ENCODE measurements at places on chromosomes 6 and 20. TPM values are rescaled to one million over a fixed set of nuclear protein-coding genes. Genes with fewer than 3 reads are reported as not detected.

TULP4 gene
- total RNA-seq, result 26.5 TPM

- H3K27ac ChIP-seq, result no peak overlapping the region
- peaks cover 2% of the 10 kb centered on the region for H3K36me3 ChIP-seq
- DNase-seq, result no peak
- H3K27me3 ChIP-seq, result no peaks in the 10 kb centered on the region
- no peak overlapping the region for H3K4me3 ChIP-seq
Observed at GRCh38 chr6:99432877-99433276, 7.8 kb upstream of the PNISR start.

MAK gene
- total RNA-seq, result 0.73 TPM

ZNF512B gene
- 28.3 TPM for total RNA-seq

COL9A1 gene
- not detected for total RNA-seq

GRCh38 chr6:6972456-6972855 lies 135.3 kb upstream of the RREB1 start:
- H3K36me3 ChIP-seq, result no peaks in the 10 kb centered on the region
- H3K4me3 ChIP-seq, result no peak overlapping the region
- H3K27ac ChIP-seq, result no peak overlapping the region
- no peaks in the 10 kb centered on the region for H3K4me1 ChIP-seq
- no peak for DNase-seq

RSPH4A gene
- total RNA-seq, result not detected

DNA sequence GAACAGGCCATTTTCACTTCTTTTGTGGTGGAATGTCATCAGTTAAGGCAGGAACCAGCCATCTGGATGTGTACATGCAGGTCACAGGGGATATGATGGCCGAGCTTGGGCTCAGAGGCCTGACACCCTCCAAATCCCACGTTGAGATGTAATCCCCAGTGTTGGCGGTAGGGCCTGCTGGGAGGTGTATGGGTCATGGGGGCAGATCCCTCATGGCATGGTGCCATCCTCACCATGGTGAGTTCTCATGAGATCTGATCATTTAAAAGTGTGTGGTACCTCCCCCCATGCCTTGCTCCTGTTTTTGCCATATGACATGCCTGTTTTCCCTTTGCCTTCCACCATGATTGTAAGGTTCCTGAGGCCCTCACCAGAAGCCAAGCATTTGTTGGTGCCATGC lies 26.8 kb downstream of the WDR27 start:
- H3K27ac ChIP-seq, result no peak overlapping the region
- H3K27me3 ChIP-seq, result no peaks in the 10 kb centered on the region
- no peaks in the 10 kb centered on the region for H3K4me1 ChIP-seq
- no peak for DNase-seq
- no peak overlapping the region for H3K4me3 ChIP-seq
- H3K36me3 ChIP-seq, result no peaks in the 10 kb centered on the region

CALHM4 gene
- not detected for total RNA-seq

DNA sequence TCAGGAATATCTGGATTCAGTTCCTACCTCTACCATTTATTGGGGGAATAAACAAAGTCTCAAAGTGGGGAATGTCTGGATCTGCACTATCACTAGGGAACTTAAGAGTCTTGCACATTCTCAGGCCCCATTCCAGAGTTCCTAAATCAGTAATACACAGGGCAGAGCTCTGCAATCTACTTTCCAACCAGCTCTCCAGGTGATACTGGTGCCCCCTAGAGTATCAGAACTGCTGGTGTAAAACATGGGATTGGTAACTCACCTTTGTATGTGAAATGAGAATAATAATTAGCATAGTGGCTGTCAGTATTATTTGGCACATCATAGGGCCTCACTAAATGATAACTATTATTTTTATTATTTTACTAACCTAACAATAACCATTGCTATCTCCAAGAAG lies 278.8 kb upstream of the IMPG1 start:
- H3K36me3 ChIP-seq, result no peaks in the 10 kb centered on the region
- no peak overlapping the region for H3K27ac ChIP-seq
- no peak overlapping the region for H3K4me3 ChIP-seq
- H3K27me3 ChIP-seq, result no peaks in the 10 kb centered on the region
- no peaks in the 10 kb centered on the region for H3K4me1 ChIP-seq
- DNase-seq, result no peak

GRCh38 chr6:120083186-120083585 lies 733.6 kb upstream of the MAN1A1 start:
- DNase-seq, result no peak
- no peaks in the 10 kb centered on the region for H3K27me3 ChIP-seq

OGFR gene
- 51.2 TPM for total RNA-seq

DNA sequence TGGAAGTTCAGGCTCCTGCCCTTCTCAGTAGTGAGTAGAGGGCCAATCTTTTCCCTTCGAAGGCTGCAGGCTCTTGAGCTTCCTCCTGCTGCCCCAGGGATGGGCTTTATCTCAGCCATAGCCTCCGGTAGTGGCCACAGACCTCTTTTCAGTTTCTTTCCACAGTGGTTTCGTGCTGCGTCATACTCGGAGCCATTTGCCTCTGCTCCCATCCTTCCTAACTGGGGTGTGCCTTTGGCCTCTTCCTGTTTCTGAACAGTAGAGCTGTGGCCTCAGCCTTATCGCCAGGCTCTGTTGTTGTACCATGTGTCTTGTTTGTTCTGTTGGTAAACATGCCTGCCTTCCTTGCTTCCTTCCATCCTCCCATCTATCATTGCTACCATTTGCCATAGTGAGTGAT lies 54.1 kb downstream of the TULP4 start:
- DNase-seq, result no peak
- H3K27ac ChIP-seq, result no peak overlapping the region
- H3K4me1 ChIP-seq, result no peaks in the 10 kb centered on the region

DNA sequence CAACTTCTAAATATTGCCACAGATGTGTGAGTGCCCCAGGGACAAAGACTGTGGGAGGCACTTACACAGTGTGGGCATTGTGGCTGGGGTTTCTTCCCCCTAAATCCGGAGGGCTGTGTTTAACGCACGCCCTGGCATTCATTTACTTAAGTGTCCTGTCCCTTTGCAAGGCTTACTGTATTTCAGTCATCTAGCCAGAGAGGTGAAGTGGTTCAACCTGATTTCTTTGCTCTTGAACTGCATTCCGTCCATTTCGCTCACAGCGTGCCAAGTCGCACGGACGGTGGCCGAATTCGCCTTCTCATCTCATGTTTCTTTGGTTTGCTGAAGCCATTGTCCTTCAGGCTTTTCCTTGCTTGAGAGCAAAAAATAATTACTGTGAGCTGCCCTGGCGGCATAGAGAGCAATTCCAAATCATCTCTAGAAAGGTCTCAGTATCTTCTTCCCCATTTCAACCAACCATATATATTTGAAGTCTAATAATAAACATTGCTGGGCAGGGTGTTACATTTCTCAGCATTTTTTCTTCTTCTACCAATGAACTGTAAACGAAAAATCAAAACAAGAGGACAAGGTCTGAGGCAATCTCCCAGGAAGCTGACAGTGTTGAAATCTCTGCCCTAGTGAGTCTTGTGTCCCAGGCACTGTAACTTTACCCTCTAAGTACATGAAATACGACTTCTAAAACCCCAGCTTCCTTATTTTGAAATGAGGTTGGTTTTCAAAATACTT lies 16.9 kb downstream of the SYTL3 start:
- H3K36me3 ChIP-seq, result peaks cover 56% of the 10 kb centered on the region
- no peak overlapping the region for H3K4me3 ChIP-seq
- peaks cover 12% of the 10 kb centered on the region for H3K4me1 ChIP-seq
- DNase-seq, result no peak
- no peaks in the 10 kb centered on the region for H3K27me3 ChIP-seq

DNA sequence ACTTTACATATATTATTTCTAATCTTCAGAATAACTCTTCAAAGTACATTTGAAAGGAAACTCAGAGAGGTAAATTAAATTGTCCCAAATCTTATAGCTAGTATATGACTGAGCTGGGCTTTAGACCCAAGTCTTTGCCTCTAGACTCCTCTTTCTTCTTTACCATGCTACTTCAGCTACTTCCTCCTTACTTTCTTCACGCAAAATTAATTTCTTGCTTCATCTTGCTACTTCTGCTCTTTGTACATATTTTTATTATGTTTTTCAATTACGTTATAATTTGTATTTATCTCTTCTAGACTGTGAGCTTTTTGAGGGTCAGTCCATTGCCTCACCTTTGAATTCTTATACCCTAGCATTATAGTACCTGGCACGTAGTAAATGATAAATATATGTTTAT lies 5.3 kb downstream of the TMEM170B start:
- H3K27me3 ChIP-seq, result peaks cover 40% of the 10 kb centered on the region
- no peak for DNase-seq
- peaks cover 7% of the 10 kb centered on the region for H3K4me1 ChIP-seq
- H3K36me3 ChIP-seq, result no peaks in the 10 kb centered on the region

DNA sequence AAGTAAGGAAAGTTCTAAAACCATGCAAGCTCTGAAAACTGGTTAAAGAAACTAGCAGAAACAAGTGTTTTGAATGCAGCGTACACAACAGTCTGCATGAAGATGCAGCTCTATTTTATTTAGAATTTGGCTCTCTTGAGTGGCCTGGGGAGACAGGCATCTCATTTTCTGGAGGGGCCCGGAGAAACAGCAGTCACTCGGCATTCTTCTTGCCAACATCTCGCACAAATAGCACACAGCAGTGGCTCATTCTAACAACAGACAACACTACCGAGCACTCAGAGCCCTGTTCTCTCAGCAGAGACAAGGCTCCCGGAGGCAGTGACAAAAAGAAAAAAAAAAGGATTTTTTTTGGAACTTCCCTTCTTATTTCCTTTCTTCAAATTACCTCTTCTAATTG lies 108.5 kb upstream of the STMND1 start:
- DNase-seq, result no peak
- H3K36me3 ChIP-seq, result no peaks in the 10 kb centered on the region
- no peak overlapping the region for H3K4me3 ChIP-seq
- no peaks in the 10 kb centered on the region for H3K4me1 ChIP-seq
- H3K27me3 ChIP-seq, result peaks cover 3% of the 10 kb centered on the region

SMPDL3A gene
- 0.47 TPM for total RNA-seq

- H3K27me3 ChIP-seq, result no peaks in the 10 kb centered on the region
- H3K4me1 ChIP-seq, result peaks cover 11% of the 10 kb centered on the region
- no peak overlapping the region for H3K4me3 ChIP-seq
- H3K27ac ChIP-seq, result no peak overlapping the region
- DNase-seq, result no peak
Observed at GRCh38 chr6:118744261-118744941, 93.0 kb upstream of the CEP85L start.

Measured in activated T-helper 1 cell treated with anti-CD3 and anti-CD28 coated beads, Interleukin-12 subunit alpha, Interleukin-12 subunit beta, Interleukin-2, Interleukin-4 antibody, amounts not matched to agents 30 ng/mL and 10 ng/mL and 1 ng/mL, durations not matched to agents 14 hours and 24 hours and 36 hours (primary cell).